ENCODE measurements at places on chromosomes 7 and 10.

DNA sequence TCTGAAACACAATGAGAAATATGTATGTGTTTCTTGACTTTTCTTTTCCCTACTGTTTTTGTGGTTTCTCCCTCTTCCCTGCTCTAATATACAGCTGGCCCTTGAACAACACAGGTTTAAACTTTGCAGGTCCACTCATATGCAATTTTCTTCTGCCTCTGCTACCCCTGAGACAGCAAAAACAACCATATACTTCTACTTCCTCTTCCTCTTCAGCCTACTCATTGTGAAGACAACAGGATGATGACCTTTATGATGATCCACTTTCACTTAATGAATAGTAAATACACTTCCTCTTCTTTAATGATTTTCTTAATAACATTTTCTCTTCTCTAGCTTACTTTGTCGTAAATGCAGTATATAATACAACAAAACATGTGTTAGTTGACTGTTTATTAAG is 35.0 kb upstream of the DGKB start:
- DNase-seq: no peak

DNA sequence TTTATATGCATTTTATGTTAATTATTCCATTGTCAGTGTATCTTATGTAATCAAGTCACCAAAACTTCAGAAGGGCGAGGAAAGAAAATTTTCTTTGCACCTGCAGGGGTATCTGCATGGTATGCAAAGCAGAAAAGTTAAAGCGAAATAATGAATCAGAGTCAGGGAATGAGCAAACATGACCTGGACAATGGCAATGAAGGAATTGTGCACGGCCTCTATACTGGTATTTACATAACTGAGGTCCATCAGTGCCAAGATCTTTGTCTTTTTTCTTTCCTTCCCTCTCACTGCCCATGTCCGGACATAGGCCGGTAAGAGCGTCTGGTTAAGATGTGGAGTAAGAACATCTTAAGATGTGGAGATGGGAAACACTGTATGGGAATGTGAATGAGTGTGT is 14.4 kb upstream of the AKR1C3 start:
- no peak for DNase-seq

GRCh38 chr10:91200314-91201212 is 19.9 kb upstream of the PCGF5 start:
- no peak for DNase-seq

DNA sequence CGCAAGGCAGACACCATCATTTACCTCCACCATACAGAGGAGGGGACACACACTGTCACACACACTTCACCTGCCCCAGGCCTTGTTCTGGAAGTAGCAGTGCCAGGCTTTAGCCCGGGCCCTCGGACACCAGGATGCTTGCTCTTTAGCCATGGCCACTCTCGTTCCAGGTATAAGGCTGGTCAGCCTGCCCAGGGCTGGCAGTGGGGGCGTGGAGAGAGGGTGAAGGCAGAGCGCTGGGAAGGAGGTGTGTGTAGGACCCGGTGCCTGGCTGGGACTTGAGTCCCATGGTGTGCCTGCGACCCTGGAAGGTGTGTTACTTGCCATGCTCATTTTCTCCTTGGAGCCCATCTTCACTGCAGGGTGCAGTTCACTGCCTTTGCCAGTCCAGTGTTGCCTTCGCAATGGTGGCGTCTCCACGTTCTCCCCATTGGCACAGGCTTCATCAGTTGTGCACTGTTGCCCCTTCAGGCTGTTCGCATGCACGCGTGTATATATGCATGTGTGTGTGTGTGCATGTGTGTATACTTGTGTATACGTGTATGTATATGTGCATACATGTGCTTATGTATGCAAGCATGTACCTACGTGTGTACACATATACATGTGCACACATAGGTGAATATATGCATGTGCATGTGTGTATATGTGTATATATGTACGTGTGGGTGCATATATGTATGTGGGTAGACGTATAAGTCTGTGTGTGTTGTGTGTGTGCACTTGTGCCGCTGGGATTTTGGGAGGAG is 153.4 kb downstream of the CAMK1D start:
- no peak for DNase-seq

DNA sequence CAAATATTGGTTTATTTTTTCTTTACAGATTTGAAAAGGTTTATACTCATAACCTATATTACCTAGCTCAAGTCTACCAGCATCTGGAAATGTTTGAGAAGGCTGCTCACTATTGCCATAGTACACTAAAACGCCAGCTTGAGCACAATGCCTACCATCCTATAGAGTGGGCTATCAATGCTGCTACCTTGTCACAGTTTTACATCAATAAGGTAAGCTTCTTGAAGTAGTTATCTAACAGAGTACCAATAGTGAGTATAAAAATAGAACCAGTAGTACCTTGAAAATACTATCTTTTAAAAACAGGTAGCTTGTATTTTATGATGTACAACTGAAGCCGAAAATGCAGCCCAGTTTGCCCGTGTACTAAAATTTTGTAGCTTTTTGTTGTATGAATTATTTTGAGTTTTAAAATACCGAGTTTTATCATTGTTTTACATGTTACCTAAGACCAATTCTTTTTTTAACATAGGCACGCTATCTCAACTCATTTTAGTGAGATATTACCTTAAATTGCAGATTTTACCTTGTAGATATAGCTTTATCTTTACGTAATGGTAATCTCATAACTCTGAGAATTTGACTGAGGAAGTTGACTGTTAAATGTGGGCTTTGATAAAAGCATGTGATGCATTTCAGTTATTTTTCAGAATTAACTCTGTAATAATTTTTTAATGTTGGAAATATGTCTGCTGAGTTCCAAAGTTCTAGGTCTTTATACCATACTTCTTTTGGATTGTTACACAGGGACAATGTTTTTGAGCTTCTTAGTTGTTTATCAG is 17.3 kb downstream of the KIFBP start:
- no peak for DNase-seq

- no peak for DNase-seq
Measured at GRCh38 chr10:48934672-48935501, 4.8 kb downstream of the LRRC18 start.

DNA sequence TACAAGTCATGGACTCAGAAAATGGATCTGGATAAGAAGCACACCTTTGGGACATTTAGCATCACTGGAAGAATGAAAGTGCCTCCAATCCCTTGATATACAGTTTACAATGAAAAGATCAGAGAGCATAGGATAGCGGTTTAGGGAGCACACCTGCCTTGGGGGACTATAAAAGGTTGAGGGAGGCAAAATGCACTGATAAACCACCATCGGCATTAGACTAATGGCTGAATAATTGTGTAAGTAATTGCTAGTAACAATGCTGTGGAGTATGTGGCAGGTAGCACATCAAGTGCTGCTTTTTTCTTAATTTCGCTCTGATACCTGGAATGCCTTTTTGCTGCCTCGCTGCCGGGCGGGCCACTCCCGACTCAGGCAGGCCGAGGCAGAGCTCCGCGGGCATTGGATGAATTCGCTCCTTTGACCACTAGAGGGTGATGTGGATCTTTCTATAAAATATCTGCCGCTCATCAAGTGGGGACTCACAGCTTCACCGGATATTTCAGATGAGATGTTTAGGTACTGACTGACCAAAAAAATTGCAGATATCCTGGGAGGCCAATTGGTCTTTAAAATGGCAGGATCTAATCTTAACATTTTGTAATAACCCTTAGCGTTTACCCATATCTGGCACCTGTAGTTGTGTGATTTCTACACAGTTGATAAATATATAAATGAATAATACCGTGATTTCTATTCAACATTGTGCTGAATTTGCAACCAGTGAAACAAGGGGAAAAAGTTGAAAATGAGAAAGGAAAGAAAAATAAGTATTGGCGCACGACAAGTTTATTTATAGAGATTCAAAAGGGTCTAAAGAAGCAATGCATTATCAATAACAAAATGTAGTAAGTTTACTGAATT is 116.8 kb upstream of the PRSS1 start:
- DNase-seq: peak; percentile 80

DNA sequence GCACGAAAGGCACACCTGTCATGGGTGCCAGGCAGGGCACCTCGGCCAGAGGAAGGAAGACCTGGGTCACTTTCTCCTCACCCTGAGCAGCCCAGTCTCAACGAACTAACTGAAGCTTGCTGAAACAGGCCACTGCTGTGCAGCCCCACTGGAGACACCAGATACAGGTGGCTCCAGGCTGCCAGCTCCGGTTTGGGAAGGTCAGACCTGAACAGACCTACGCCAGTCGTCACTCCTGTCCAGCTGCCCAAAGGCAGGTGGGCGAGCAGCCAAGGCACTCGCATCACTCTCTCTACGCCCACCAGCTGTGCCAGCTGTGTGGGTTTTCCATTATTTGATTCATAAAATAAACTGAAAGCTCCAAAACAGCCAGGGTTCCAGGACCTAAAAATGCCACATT is 256.1 kb downstream of the ZMYND11 start:
- no peak for DNase-seq

DNA sequence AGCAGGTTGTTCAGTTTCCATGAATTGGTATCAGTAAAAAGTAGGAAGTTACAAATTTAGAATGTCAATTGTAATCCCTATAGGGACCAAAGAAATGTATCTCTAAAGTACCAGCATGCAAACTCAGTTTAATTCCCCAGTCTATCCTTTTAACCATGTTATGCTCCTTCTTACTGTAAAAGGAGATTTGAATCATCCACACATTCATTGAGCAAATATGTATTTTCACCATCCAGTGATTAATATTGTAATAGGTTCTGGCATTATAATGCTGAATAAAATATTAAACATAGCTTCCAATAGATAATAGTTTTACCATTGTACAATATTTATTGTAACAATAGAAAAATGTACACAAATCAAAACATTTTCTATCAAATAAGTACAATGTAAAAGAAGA is 228.2 kb upstream of the SEMA3A start:
- DNase-seq: no peak

DNA sequence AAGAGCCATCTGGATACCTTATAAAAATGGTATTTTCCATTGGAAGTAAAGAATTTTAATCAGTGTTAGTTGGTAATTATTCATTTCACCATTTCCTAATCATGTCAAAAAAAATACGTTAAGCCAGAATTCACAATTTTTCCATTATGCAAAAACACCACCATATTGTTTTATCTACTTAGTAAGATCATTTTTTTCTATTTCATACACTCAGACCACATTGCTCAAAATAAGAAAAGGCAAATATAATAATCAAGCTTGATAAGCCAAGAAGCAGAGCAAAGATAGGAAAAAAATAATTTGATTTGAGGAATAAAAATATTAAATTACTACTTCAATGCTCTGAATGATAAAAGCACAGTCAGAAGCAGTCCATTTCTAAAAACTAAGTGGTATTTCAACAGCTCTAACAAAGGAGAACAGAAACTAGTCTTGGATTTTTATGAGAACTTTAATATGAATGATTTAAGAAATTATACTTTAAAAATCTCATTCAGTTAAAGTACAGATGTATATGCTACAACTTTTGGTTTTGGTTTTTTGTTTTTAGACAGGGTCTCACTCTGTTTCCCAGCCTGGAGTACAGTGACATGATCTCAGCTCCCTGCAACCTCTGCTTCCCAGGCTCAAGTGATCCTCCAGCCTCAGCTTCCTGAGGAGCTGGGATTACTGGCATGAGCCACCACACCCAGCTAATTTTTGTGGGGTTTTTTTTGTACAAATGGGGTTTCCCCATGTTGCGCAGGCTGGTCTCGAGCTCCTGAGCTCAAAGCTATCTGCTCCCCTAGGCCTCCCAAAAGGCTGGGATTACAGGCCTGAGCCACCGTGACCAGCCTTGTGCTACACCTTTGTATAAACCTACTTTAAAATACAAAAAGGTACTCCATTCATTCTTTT is 46.6 kb downstream of the LRRN3 start:
- no peak for DNase-seq

DNA sequence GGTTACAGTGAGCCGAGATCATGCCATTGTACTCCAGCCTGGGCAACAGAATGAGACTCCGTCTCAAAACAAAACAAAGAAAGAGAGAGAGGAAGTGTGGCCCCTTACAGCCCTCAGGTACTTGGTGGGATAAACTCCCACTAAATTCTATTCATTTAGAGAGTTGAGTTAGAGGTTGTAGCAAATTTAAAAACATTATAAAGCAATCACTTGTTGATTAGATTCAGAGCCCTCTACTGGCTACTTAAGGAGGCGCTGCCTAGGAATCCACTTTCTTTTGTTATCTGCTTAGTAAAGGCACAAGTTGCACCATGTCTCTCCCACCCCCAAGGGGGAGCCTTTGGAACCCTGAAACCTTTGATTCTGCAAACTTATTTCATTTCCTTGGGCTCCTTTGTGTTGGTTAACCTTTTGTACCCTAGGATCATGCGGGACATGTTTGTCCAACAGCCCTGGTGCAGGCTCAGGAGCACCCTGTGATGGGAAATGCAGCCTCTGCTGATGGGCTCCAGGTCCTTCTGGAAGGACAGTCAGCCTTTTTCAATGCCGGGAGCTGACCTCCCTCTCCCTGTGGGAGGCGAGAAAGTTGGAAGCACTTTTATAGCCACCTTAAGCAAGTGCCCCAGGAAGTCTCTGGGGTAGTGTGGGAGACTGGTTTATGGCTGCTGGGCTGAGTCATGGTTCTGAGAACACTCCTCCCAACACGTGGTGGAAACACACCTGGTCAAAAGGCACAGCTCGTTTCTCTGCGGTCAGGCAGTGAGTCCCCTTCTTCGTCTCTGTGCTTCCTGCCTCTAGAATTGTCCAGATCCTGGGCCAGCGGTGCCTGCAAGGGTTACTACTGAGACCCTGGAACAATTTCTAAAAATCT is 2.3 kb downstream of the HKDC1 start:
- peak; percentile 85 for DNase-seq

- no peak for DNase-seq
Measured at GRCh38 chr10:108591417-108591816, 1331.9 kb downstream of the XPNPEP1 start.

GRCh38 chr7:71171476-71171875 is 39.5 kb downstream of the GALNT17 start:
- no peak for DNase-seq

GRCh38 chr7:82275342-82275741 is 168.2 kb downstream of the CACNA2D1 start:
- no peak for DNase-seq

DNA sequence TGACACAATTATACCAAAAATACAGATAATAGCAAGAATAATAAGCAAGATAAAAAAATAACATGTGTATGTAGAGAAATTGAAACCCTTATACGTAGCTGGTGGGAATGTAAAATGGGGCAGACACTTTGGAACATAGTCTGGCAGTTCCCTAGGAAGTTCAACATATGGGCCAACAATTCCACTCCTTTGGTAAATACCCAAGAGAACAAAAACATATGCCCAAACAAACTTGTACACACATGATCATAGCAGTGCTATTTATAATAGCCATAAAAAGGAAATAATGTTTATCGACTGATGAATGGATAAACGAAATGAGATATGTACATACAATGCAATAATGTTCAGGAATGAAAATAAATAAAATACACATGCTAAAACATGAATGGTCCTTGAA is 462.4 kb upstream of the SORCS1 start:
- no peak for DNase-seq
